Astrocyte of the spinal cord (primary cell): ENCODE measurements at places on chromosomes 2 and 18.

DNA sequence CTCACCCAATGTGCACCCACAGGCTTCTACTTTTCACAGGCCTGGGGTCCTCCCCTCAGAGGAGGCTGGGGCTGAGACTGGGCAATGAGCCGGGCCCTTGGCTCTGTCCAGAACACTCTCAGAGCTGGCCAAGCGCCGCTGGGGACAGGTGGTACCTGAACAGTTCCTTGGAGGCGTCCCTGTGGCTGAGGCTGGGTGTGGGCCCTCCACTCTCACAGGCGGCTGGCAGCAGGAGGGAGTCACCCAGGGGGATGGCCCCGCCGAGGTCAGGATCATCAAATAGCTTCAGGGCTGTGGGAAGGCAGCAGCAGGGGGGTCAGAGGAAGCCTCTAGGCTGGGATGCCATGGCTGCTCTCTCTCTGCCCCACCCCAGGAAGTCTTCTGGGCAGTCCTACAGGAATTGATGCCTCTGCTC lies 27.1 kb downstream of the HS1BP3 start:
- no peak for DNase-seq

- DNase-seq: no peak
Measured at GRCh38 chr2:44086629-44087028, 82.0 kb upstream of the PPM1B start.

GRCh38 chr2:64192664-64193105 lies 48.5 kb upstream of the PELI1 start:
- DNase-seq: no peak

DNA sequence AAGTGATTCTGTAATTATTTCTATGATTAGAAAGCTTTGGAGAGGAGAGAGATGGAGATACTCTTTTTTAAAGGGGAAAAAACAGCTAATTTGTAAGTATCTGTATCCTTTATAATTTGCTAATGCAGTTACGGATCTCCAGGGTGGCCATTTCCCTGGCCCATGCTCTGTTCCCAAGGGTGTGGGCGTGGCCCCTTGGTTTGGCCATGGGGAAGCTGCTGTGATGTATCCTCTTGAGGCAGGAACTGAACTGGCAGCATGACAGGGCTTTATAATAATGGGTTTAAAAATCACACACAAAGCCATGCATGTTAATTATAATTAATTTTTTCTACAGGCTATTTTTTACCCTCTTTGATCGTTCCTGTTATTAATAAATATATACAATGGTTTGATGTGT lies 27.0 kb downstream of the TRAPPC12 start:
- DNase-seq: no peak

DNA sequence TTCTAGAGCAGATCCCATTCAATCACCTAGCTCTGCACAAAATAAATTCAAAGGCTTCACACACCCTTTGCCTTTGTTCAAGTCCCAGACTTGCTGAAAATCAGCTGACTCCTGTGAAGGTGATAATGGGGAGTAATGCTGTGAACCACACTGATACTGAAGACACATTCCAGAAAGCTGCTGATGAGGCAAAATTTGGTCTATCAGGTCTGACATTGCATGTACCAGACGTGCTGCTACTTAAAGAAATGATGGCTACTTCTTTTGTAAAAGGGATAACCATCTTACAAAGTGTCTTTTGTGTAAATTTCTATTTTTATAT lies 7.8 kb upstream of the CTIF start:
- DNase-seq: no peak

GRCh38 chr2:43410055-43410604 lies 183.7 kb upstream of the ZFP36L2 start:
- DNase-seq: no peak

DNA sequence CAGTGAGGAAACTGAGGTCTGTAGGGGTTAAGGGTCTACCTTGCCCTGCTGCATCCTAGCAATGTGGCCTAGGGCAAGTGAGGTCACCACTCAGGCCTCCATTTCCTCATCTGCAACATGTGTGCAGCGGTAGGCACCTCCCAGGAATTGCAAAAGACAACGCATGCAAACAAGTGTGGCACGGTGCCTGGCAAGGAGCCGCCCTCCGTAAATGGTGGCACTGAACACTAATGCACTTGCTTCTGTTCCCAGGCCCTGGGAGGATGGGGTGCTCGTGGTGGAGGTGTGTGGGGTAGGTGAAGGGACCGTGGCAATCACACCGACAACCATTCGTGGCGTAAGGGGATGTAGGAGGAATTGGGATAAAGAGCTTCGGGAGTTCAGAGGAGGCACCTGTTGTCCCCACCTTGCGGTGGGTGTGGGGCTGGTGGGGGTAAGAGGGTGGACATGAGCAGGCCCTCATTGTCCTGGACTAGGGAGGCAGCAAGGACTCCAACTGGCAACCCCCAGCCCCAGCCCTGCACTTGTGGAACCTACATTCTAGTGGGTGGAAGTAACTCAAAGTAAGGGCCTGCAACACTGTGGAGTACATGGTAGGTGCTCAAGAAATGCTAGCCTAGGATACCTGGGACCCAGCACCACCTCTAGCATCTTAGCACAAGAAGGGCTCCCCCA lies 26.0 kb downstream of the ATOH8 start:
- no peak for DNase-seq

- DNase-seq: peak; percentile 77
Measured at GRCh38 chr2:2057125-2057721, 273.9 kb downstream of the MYT1L start.

- DNase-seq: no peak
Measured at GRCh38 chr2:29687121-29687520, 234.3 kb downstream of the ALK start.

DNA sequence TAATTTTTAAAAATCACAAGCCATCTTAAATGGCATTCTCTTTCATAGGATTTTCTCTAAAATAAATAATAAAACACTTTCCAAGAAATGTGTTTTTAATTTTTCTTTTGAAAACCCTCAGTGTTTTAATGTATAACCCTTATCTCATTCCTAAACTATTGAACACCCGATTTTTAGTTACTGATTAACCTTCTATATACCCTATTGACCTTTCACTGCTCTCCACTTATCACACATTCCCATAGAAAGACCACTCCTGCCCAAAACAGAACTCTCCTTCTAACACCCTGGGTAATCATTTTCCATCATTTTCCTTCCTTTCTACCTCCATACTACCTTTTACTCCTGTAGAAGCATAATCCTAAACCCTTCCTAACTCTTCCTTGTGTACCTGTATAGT lies 102.4 kb downstream of the EPC2 start:
- no peak for DNase-seq

GRCh38 chr2:221503965-221504364 lies 68.1 kb downstream of the EPHA4 start:
- no peak for DNase-seq

DNA sequence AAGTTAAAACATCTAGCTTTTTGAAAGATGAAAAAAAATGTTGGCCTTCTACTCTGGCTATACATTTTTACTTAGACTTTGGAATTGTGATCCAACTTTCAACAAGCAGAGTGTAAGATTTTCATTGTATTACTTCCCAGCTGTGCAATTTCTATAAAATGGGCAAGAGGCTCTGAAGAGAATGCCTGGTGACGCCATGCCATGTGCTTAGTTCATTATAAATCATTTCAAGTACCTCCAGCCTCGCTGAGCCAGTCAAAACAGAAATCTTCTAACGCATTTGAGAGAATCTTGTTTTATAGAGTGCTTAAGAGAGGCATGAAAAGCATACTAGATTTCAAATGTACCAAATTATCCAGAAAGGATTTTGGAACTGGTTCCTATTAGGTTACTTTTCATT lies 10.1 kb upstream of the STK17B start:
- no peak for DNase-seq

DNA sequence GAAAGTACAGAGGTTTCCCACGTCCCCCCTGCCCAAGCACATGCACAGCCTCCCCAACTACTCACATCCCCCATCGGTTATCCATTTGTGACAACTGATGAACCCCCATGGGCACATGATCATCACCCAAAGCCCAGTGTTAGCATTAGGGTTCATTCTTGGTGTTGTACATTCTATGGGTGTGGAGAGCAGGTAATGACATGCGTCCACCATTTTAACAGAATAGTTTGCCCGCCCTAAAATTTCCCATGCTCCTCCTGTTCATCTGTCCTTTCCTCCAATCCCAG lies 74.3 kb downstream of the LONRF2 start:
- DNase-seq: no peak

DNA sequence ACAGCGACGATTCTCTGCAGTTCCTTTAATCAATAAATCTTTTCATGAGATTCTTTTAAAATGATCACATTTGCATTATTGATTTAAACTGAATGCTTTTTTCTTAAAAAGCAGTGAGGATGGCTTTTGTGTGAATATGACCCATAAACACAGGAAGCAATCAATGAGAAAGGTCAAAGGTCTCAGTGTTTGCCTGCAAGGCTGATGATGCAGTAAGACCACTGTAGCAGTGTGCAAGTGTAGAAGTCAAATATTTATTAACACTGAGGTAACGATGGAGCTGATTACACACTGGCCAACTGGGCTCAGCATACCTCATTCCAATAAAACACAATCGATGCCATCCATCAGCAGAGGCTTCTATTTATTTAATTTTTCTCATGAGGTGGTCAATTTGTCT lies 633.5 kb downstream of the DCDC2C start:
- no peak for DNase-seq

- DNase-seq: no peak
Measured at GRCh38 chr2:229642371-229642770, 72.0 kb downstream of the DNER start.

DNA sequence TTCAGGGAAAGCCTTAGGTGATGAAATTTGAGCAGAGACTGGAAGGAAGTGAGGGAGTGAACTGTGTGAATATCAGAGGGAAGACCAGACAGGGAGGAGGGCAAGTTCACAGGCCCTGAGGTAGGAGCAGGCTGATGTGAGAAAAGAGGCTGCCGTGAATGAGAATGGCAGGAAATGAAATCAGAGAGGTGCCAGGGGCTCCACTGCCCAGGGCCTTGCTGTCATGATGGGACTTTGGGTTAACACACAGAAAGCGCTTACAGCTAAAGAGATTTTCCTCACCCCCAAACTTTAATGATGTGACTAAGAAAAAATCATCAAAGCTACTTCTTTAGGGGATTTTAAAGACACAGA lies 53.8 kb downstream of the MARCHF4 start:
- no peak for DNase-seq

GRCh38 chr2:190126798-190127197 lies 64.3 kb upstream of the MSTN start:
- no peak for DNase-seq

DNA sequence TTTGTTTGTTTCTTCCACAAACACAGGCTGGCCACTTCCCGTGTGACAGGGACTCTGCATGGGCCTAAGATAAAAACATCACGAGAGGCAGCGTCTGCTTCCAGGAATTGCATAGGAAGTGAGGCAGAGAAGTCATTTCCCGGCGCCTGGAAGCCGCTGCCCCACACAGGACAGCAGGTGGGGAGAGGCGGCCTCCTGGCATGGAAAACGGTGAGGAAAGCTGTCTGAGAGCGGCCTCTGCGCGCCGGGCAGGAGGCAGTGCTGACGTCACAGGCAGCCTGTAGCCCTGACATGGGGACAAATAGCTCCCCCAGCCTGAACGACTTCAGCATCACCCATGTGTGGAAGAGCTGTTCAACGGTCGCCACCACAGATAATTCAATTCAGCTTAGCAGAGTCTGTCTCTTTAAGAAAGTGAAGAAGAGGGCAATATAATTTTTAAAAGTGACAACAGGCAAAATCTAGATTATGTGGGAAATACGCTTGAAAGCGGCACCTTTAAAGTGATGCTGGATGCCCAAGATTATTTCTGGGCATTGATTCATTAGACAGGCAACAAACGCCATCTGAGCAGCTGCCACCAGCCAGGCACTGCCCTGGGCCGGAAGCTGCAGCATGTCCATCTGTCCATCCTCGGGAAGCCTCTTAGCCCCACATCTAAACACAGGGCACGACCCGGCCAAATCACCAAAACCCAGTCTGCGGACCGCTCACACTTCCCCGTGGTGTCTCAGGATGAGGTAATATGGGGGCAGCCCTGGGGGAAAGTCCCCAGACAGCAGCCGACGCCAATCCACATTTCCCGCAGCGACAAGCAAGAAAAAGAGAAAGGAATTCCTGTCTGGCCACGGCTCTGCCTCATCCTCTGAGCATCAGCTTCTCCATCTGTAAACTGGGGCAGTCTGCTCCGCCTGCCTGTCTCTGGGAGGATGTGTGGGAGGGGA lies 138.9 kb downstream of the PXDN start:
- DNase-seq: peak; percentile 48

GRCh38 chr2:235768606-235769005 lies 274.8 kb downstream of the AGAP1 start:
- no peak for DNase-seq

GRCh38 chr18:33937270-33937816 lies 287.4 kb downstream of the NOL4 start:
- no peak for DNase-seq

DNA sequence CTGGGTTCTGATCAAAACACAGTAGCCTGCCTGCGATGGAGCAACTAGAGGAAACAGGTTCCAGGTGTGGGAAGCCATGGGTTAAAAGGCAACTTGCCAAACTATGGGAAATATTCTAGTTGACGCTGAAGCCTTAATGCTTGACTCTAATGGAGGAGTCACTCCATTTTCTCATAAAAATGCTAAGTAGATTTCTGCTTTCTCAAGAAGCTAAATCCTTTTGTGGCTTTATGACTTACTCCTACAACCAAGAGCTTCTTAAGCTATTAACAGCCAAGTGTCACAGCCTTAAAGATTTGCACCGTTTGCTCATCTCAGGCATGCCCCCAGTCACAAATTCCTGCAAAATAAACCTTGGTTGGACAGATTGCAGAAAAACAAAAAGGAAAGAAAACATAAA lies 25.2 kb downstream of the ANKRD44 start:
- no peak for DNase-seq

GRCh38 chr2:112959109-112959812 lies 18.5 kb upstream of the IL36G start:
- no peak for DNase-seq

DNA sequence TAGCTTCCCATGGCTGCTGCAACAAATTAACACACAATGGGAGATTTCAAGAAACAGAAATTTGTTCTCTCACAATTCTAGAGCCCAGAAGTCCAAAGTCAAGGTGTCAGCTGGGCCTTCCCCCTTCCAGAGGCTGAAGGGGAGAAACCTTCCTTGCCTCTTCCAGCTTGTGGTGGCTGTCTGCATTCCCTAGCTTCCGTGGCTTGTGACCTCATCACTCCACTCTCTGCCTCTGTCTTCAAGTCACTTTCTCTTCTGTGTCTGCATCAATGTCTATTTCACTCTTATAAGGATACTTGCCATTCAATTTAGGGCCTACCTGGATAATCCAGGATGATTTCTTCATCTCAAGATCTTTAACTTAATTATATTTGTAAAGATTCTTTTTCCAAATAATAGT lies 16.8 kb upstream of the SRBD1 start:
- DNase-seq: peak; percentile 47

DNA sequence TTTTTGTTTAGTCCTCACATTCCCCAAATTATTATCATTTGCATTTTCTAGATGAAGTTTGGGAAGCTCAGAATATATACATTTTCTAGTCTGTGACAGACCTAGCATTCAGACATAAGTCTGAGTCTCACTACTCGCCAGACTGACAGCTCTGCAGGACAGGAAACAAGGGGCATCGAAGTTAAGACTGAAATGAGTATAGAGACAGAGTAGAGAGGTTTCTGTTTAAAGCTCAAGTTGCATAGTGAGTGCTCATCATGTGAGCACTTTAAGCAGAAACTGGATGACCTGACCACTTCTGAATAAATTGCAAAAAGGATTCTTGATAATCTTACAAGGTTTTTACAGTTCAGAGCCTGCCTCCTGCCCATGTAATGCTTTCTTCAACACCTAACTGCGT lies 1.1 kb downstream of the HADHB start:
- DNase-seq: peak; percentile 9
